ENCODE measurements at places on chromosomes 4 and X. TPM values are rescaled to one million over a fixed set of nuclear protein-coding genes. Genes with fewer than 3 reads are reported as not detected.

DNA sequence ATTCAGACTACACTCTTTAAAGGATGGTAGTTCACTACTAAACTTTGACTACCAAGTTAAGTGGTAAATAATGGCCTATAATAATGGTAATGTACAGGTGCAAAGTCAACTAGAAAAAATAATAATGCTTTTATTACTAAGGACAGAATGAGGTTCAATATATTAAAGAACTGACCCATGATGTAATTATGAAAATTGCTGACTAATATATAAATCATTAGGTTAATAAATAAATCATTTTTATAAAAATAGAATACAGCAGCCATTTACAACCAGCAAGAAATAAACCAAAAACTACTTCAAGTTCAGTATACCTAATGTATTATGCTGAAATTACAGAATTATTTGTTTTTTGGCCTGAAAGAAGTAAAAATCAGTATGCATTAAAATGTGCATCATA is 577.2 kb downstream of the PPARGC1A start:
- no peak overlapping the region for H3K4me3 ChIP-seq
- no peaks in the 10 kb centered on the region for H3K27me3 ChIP-seq
- no peaks in the 10 kb centered on the region for H3K4me1 ChIP-seq
- H3K36me3 ChIP-seq, result no peaks in the 10 kb centered on the region

Gene RPS3A
- 2,695 TPM for total RNA-seq

DNA sequence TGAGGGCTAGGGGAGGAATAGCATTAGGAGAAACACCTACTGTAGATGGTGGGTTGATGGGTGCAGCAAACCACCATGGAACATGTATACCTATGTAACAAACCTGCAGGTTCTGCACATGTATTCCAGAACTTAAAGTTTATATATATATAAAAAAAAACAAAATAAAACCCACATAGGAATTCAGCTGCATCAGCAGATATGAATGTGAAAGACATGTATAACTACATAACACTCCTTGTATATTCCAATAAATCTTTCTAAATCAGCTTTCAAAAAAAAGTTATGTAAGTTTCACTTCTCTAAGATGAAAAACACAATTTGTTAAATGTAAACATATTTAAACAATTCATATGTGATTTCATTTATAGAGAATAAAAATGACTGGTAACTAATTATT is 6.0 kb downstream of the GC start:
- H3K4me3 ChIP-seq, result no peak overlapping the region
- no peaks in the 10 kb centered on the region for H3K36me3 ChIP-seq
- no peaks in the 10 kb centered on the region for H3K27me3 ChIP-seq
- H3K4me1 ChIP-seq, result no peaks in the 10 kb centered on the region

DNA sequence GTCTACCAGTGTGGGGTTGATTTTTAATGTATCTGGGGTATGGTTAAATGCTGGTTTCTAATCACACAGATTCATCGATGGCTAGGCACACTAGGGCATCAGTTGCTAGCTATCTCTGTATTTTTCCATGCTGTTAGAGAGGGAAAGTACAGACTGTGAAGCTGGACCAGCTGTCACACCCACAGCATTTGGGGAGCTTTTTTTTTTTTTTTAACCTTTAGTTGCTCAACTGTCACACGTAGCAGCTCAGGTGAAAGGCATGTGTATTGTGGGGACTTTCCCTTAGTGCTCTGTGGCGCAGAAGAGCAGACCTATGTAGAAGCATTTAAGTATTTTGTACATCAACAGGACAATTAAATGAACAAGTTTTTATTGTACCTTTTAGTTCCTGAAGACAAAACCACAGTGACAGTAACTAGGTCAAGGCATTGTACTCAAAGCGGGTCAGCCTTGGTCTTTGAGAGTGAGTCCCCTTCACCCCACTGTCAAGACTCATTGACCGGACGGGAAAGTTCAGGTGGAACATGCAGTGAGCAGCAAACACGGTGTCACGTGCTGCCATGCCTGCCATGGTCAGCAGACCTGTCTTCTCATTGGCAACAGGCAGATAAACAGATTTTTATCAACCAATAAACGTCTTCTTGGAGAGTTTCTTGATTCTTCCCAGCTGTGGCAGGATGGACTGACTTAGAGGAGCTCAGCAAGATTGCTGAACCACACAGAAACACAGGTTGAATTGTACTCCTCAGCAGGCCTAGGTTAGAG is 65.3 kb downstream of the CASP3 start:
- H3K36me3 ChIP-seq, result no peaks in the 10 kb centered on the region
- no peak overlapping the region for H3K4me3 ChIP-seq
- H3K27me3 ChIP-seq, result no peaks in the 10 kb centered on the region

Gene CLIC2
- total RNA-seq, result 15.5 TPM

DNA sequence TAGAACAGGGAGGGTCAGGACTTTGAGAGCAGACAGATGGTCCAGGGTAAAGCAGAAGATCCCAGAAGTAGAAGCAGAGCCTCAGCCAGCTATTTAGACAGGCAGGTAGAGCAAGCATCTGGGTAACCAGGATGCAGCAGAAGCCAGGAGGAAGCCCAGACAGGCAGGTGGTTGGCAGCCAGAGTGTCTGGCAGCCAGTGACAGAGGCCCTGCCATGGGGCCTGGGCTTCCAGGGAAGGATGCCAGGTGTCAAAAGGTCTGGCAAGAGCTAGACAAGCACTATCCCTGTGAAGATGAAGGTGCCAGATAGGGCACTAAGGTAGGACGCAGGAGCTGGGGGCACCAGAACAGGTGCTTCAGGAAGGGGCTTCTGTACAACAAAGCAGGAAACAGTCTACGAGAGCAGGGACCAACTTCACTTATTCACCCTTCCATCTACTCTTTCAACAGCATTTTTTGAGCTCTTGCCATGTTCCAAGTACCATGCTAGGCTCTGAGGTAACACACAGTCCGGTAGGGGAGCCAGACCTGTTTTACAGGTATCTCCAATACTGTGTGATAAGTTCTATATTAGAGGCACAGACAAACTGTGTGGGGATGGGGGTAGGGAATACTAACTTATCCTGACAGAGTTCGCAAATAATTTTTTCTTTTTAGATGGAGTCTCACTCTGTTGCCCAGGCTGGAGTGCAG is 38.1 kb upstream of the GJB1 start:
- no peaks in the 10 kb centered on the region for H3K36me3 ChIP-seq
- DNase-seq, result no peak
- H3K4me1 ChIP-seq, result no peaks in the 10 kb centered on the region

Gene TKTL1
- not detected for total RNA-seq

DNA sequence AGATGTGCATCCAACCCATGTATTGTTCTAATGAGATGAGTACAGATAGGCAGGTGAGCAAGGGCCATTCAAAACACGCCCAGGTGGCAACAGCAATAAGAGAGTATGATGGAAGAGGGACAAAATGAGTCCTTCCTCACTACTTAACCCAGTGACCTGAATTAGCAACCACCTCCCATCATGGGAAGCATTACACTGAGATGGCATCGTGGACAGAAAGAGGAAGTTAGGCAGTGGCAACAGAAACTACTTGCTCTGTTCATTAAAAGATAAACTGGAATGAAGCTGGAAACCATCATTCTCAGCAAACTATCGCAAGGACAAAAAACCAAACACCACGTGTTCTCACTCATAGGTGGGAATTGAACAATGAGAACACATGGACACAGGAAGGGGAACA is 17.2 kb downstream of the RXFP1 start:
- no peaks in the 10 kb centered on the region for H3K36me3 ChIP-seq
- H3K4me1 ChIP-seq, result no peaks in the 10 kb centered on the region
- no peak overlapping the region for H3K27ac ChIP-seq
- H3K4me3 ChIP-seq, result no peak overlapping the region
- H3K27me3 ChIP-seq, result no peaks in the 10 kb centered on the region

DNA sequence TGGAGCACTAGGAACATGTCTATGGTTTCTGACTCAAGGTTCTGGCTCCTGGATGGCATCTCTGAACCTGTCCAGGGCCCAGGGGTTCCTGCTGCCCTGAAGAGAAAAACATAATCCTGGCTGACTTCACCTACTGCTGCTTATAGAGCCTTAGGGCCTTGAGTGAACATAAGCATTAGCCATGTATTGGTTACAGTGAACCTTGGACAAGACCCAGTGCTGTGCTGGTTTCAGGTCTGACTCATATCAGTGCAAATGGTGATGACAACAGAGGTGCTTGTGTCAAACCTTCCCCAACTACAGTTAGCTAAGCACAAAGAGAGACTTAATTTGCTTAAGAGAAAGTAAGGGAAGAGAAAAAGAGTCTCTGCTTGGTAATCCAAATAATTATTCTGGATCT is 1047.2 kb downstream of the GLUD2 start:
- no peak for DNase-seq
- no peaks in the 10 kb centered on the region for H3K4me1 ChIP-seq
- H3K27me3 ChIP-seq, result no peaks in the 10 kb centered on the region
- no peaks in the 10 kb centered on the region for H3K36me3 ChIP-seq

DNA sequence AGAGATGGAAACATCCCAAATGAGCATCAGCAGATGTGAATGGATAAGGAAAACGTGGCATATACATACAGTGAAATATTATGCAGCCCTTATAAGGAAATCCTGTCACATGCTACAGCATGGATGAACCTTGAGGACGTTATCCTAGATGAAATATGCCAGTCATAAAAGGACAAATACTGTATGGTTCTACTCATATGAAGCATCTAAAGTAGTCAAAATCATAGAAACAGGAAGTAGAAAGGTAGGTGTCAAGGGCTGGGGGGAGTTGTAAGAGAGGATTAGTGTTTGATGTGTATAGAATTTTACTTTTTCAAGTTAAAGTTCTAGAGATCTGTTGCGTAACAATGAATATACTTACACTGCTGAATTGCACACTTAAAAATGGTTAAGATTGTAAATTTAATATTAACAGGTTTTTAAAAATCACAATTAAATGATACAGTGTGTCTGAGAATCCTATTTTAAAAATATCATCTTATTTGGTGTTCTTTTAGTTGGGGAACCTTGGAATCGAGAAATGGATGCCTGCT is 58.5 kb downstream of the KDM6A start:
- H3K36me3 ChIP-seq, result no peaks in the 10 kb centered on the region
- no peaks in the 10 kb centered on the region for H3K27me3 ChIP-seq
- H3K27ac ChIP-seq, result no peak overlapping the region
- DNase-seq, result no peak

Gene RHOXF2B
- total RNA-seq, result not detected

- peaks cover 41% of the 10 kb centered on the region for H3K4me1 ChIP-seq
- H3K27me3 ChIP-seq, result no peaks in the 10 kb centered on the region
- H3K36me3 ChIP-seq, result no peaks in the 10 kb centered on the region
These were observed 24.2 kb downstream of the RBPJ start for GRCh38 chr4:26344901-26345564.

DNA sequence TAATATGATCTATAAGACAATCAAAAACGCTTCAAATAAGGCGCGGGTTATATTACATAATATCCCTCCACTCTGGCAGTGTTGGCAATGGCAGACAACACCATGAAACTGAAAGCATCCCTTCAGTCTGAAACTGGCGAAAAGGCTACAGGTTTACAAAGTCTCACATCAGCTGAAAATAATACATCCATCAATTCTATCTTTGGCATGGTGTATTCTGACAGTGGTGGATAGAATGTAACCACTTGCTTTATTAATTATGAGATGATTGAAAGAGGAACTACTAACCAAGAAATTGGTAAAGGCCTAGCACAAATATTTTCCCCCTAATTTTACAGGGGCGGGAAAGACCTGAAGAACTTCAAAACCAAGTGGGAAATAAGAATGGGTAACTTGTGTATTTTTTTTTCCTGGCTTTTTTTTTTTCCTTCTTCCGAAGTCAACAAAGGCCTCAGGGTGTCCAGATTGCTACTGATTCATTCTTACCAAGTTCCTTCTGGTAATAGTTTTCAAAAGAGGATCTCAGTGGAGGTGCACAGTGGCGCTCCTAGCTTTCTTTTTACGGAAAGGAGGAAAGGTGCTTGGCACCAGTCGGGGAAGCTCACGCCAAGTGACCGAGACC is 728 bp downstream of the UBA6 start:
- H3K36me3 ChIP-seq, result no peaks in the 10 kb centered on the region
- H3K4me1 ChIP-seq, result peaks cover 24% of the 10 kb centered on the region
- H3K4me3 ChIP-seq, result peak overlapping the region; percentile 74
- peak overlapping the region; percentile 92 for H3K27ac ChIP-seq
- no peaks in the 10 kb centered on the region for H3K27me3 ChIP-seq

- H3K36me3 ChIP-seq, result no peaks in the 10 kb centered on the region
- no peaks in the 10 kb centered on the region for H3K4me1 ChIP-seq
- no peak overlapping the region for H3K4me3 ChIP-seq
These were observed 87.2 kb downstream of the HS3ST1 start for GRCh38 chr4:11341337-11342043.

DNA sequence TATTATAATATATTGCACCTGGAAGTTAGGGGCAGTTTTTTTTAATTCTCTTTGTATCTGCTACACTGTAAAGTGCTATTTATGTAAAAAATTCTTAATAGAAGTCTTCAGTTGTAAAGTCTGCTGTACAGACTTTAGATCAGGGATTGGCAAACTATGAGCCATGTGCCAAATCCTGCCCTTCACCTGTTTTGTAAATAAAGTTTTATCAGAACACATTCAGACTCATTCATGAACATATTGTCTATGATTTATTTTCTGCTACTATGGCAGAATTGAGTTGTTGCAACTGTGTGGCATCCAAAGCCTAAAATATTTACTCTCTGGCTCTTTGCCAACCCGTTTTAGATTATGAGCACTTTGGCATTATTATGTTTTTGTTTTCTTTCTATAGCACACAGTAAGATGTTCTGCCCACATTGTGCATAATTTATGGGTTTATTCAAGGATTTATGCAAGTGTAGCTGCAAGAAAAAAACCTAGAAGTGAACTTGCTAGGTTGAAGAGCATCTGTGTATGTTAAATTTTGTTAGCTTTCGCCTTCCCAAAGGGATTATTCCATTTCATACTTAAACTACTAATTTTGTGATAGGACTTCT is 56.9 kb downstream of the CLCN3 start:
- DNase-seq, result no peak
- H3K4me1 ChIP-seq, result no peaks in the 10 kb centered on the region
- peaks cover 8% of the 10 kb centered on the region for H3K36me3 ChIP-seq
- no peak overlapping the region for H3K27ac ChIP-seq
- H3K4me3 ChIP-seq, result no peak overlapping the region

DNA sequence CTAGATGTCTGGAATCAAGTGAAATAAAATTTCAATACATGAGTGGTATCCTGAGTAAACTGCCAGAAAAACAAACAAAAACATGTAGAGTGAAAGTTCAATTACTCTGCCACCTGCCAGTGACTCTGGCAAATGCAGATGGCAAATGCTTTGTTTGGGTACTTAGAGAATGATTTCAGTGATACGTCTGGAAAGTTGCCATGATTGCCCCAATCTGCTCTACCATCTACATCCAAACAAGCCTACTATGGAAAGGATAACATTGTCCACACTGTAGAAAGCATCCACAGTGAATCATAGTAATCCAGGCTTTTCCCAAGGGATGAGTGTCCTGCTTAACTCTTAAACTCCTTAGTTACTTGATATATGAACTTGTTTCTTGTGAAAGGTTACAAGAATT is 3.4 kb downstream of the SPATA4 start:
- peaks cover 13% of the 10 kb centered on the region for H3K4me1 ChIP-seq
- no peaks in the 10 kb centered on the region for H3K36me3 ChIP-seq
- H3K4me3 ChIP-seq, result no peak overlapping the region
- no peak overlapping the region for H3K27ac ChIP-seq
- no peaks in the 10 kb centered on the region for H3K27me3 ChIP-seq

GRCh38 chrX:5898463-5898862 is 330.2 kb downstream of the NLGN4X start:
- no peaks in the 10 kb centered on the region for H3K27me3 ChIP-seq
- no peak for DNase-seq
- H3K4me1 ChIP-seq, result no peaks in the 10 kb centered on the region
- no peak overlapping the region for H3K4me3 ChIP-seq
- no peaks in the 10 kb centered on the region for H3K36me3 ChIP-seq
- H3K27ac ChIP-seq, result no peak overlapping the region

Gene ETDB
- not detected for total RNA-seq

Gene REPS2
- total RNA-seq, result 10.8 TPM

- no peaks in the 10 kb centered on the region for H3K36me3 ChIP-seq
- no peaks in the 10 kb centered on the region for H3K27me3 ChIP-seq
- no peaks in the 10 kb centered on the region for H3K4me1 ChIP-seq
- no peak overlapping the region for H3K4me3 ChIP-seq
These were observed 161.2 kb upstream of the AMOT start for GRCh38 chrX:113001836-113002235.
